ENCODE measurements at places on chromosomes 3 and 15.

- no peak for DNase-seq
Measured at GRCh38 chr15:39030291-39031070, 465.9 kb upstream of the RASGRP1 start.

- DNase-seq = no peak
Measured at GRCh38 chr3:99720985-99721632, 82.7 kb downstream of the COL8A1 start.

- DNase-seq = no peak
Measured at GRCh38 chr3:184895350-184895749, 83.4 kb downstream of the VPS8 start.

DNA sequence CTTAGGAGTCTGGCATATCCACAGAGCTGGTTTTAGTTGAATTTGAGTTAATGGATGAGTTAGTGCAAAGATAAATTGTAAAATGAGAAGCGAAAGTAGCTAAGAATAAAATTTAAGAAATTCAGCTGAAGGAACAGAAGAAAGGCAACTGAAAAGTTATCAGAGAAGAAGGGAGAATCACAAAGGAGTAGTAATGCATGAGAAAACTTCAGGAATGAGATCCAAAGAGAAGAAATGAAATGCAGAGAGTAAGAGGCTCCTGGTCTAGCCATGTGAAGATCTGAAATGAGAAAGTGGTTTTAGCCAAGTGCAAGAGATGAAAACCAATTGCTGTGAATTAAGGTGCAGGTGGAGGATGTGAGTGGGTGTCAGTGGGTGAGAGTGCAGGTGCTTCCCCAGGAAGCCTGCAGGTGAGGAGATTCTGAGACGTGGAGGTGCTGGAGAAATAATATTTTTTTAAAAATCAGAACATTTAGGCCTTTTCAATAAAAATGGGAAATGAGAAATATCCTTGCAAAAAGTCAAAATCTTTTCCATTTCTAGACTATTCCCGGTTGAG lies 18.5 kb downstream of the KBTBD8 start:
- no peak for DNase-seq

DNA sequence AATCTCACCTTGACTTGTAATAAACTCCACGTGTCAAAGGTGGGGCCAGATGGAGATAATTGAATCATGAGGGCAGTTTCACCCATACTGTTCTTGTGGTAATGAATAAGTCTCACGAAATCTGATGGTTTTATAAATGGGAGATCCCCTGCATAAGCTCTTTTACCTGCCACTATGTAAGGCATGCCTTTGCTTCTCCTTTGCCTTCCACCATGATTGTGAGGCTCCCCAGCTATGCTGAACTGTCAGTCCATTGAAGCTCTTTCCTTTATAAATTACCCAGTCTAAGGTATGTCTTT lies 45.5 kb downstream of the SUCNR1 start:
- no peak for DNase-seq

DNA sequence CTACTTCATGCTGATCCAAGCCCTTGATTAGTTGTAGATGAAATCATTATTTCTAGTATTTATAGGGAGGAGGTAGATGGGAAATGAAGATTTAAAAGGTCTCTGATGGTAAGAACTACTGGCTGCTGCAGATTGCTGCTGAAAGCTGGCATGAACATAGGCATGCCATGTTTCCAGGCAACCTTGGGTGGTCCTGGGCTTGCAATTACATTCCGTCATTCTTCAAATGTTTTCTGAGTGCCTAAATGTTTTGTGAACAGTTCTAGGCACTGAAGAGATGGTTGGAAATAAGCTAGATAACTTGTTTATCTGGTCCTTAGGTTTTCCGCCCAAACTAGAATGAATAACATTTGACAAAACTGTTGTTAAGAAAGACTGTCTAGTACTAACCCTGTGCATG lies 95.8 kb downstream of the KCNAB1 start:
- DNase-seq = no peak

Data from stimulated activated naive CD4-positive, alpha-beta T cell treated with Interleukin-2 at 50 U/mL for 16 hours (primary cell).